ENCODE measurements at places on chromosomes 6 and 20.

- no peak for DNase-seq
Observed at GRCh38 chr6:157710604-157711003, 112.4 kb upstream of the SNX9 start.

GRCh38 chr6:73349311-73349710 lies 4.8 kb downstream of the DPPA5 start:
- no peak for DNase-seq

GRCh38 chr6:2426561-2427340 lies 181.3 kb upstream of the GMDS start:
- no peak for DNase-seq

DNA sequence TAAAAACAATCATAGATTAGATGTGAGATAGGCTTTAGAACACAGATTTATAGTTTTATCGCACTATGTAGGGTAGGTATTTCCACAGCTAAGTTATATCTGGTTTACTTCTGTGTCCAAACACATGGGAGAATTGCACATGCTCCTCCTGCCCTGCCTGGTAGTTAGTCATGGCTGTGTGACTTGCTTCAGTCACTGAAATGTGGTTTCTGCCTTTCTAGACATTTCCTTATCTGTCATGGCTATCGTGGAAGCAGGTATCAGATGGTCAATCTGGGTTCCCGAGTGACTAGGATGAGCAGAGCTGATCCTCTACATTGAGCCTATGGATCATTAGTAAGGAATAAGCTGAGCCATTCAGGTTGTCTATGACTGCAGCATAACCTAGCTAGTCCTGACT lies 117.8 kb upstream of the GMDS start:
- no peak for DNase-seq

DNA sequence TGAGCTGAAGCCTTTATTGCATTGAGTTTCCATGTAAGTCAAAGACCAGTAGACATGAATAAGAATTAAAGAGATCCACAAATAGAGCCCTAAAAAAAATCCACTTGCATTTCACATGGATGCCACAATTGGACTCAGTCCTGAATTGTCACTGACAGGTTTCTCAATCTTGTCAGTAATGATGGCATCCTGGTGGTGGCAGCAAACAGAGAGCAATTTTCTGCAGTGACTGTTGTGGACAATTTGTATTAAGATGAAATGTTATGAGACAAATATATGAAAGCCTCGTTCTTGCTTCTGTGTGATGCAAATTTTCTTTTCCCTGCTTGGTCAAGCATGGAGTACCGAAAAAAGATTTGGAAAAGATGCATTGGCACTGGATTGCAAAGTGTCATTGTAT lies 278.9 kb downstream of the SAMD5 start:
- DNase-seq, result no peak

DNA sequence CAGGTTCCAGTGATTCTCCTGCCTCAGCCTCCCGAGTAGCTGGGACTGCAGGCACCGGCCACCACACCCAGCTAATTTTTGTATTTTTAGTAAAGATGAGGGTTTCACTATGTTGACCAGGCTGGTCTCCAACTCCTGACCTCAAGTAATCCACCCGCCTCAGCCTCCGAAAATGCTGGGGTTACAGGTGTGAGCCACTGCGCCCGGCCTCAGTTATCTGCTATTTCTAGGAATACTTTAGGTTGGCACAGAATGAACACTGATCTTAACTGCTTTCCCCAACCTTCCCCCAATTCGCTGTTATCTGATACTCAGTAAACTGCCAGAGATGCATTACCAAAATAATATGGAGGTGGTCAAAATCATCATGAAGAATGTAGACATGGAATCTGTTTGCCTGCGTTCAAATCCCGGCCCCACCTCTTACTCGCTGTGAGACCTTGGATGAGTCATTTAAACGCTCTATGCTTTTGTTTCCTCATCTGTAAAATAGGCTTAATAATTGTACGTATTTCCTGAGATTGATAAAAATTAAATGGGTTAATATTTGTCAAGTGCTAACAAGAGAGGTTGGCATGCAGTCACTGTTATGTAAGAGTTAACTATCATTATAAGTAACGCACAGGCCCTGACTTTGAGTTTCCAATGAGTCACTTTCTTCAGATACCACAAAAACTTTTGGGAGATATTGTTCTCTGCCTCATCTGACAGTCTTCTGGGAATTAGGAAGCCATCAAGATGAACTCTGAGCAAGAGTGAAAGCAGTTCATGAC lies 44.5 kb upstream of the NCOA3 start:
- no peak for DNase-seq

DNA sequence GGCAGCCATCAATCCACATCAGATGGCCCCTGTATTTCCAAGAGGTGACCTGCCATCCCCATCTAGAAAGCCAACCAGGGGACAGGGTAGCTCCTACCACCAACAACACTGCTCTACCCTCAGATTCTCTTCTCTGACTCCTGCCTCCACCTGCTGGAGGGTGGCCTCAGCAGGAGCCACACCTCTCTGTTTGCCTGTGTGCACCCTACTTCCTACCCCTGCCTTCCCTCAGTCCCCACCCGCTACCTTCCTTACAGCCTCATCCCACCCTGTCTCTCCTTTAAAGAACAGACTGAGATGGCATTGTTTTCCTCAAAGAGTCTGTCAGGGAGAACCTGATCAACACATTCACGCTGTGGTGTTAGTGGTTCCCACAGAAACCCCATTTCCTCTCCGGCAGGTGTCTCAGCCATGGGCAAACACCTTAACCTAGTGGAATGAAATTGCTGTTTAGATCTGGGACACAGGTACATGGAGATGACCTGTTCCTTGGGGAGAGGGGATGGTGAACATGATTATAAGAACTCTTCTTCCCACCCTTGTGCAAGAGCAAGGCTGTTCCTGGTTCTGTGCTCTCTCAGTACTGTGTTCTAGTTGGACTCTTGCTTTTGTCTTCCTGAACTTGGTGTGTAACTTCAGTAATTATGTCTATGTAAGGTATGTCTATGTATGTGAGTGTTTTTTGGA lies 1.8 kb downstream of the ENTPD6 start:
- DNase-seq, result no peak

- DNase-seq, result no peak
Observed at GRCh38 chr6:111171577-111172400, 84.5 kb downstream of the SLC16A10 start.

DNA sequence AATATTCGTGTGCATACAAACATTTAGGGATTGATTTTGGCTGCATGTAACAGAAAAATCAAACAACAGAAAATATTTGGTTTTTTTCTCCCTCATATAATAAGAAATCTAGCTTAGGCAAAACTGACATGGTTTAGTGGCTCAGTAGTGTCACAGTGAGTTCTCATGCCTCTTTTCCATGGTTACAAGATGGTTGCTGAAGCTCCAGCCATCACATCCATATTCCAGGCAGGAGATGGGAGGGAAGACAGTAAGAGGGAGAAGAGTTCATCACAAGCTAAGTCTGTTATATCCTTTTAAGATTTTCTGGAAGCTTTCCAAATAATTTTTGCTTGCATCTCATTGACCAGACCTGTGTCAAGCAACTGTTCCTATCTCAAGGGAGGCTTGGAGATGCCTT lies 267.2 kb upstream of the RNF24 start:
- DNase-seq, result no peak

DNA sequence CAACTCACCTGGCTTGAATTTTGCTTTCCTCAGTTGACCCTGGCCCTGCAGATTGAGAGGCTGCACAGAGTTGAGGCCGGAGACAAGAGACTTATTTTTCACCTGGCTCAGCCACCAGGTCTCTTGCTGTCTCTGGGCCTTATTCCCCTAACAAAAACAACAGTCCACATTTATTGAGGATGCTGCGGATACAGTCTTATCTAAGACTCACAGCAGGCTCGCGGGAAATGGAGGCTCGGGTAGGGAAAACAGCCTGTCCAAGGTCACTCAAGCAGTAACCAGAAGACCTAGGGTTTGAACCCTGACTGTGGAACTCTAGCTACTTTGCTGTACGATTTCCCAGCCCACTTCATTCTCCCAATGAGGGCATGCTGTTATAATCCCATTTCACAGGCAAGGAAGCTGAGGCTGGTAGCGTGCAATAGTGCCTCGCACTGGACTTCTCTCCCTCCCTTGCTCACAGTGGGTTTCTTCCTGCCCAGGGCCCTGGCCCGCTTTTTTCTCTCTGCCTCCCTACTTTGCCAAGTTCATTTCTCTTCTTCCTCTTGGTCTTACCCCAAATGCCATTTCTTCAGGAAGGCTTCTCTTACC lies 57.7 kb downstream of the RBM38 start:
- DNase-seq, result no peak

DNA sequence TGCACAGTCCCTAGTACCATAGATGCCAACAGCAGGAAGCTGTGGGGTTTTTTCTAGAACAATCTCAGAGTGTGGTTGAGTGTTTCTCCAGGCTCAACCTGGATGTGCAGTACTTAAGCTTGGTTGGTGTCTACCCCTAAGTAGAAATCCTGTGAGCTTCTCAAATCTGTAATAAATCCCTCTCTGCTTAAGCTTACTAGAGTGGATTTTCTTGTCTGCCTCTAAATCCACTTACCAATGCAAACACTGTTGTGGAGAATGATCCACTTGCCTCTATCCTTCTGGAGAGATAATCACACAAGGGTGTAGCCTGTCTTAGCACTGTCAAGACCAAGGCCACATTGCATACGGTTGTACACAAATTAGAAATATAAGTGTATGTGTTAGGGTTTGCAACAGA lies 43.3 kb upstream of the CLIC5 start:
- no peak for DNase-seq

- no peak for DNase-seq
Observed at GRCh38 chr6:12152023-12152970, 137.9 kb upstream of the EDN1 start.

- DNase-seq, result no peak
Observed at GRCh38 chr6:75213732-75214131, 7.9 kb upstream of the COL12A1 start.

DNA sequence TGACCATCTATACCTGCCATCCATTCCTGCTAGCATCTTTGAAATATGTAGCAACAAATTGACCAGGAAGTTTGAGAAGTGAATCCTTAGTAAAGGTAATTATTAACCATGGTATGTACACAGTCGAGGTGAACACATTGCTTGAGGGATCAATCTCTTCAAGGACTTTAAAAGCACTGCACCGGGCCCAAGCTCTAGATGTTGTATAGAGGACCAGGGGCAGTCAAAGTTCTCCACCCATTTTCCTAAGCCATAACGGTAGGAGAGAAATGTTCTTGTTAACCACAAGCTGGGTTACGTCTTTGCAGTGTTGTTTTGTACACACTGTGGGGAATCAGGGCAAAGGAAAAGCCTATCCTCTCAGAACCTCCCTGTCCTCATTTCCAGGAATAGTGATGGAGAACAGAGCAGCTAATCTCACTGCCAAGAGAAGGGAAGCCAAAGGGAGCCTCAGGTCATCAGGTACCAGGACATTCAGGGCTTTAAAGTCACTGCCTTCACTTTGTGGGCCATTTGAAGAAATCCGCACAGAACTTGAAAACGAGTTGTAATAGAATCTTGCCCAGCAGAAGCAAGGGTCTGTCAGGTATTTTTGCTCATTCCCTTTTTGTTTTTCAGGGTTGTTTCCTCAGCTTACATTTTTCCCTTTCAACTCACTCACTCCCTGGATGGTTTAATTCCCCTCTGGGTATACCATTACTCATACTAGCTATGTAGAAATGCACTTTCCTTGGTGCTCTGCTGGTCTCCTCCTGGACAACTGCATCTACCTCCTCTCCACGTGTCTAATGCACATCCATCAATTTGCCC lies 5.3 kb upstream of the PM20D2 start:
- DNase-seq, result no peak

- DNase-seq, result no peak
Observed at GRCh38 chr20:20223981-20224380, 143.9 kb upstream of the INSM1 start.

- no peak for DNase-seq
Observed at GRCh38 chr6:151757506-151757955, 50.0 kb upstream of the ESR1 start.

DNA sequence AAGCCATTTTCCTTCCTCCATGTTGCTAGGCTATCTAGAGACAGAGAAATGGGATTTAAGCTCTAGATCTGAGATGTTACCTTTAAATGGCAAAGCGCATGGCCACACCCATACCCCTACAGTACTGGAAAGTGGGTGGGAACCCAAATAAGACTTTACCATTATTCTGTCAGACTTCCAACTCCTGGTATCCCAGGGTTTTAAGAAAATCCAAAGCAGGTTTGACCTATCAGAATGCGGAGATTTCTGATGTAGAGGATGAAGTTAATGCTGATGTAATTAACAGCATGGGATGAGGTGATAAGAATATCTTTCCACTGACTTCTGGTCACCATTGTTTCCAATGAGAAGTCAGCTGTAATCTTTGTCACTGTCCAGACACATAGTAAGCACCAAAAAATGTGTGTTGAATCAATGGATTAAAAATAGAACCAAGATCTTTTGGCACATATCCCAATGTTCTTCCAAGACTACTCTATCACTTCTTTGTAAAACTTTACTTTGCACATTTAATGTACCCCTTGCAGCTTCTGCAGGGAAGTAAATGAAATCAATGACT lies 140.8 kb upstream of the INSM1 start:
- DNase-seq, result no peak

GRCh38 chr6:113486199-113486598 lies 370.9 kb upstream of the MARCKS start:
- DNase-seq, result no peak

DNA sequence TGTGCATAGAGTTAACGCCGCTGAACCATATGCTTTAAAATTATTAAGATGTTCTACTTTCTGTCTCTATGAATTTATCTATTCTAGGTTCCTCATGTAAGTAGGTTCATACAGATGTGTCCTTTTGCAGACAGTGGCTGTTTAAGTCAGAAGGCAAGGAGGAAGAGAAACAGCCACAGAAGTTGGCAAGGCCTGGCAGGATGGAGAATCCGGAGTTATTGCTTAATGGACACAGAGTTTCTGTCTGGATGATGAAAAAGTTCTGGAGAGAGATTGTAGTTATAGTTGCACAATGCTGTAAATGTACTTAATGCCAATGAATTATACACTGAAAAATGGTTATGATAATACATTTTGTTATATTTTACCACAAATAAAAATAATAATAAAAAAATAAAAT lies 283.6 kb upstream of the CNR1 start:
- no peak for DNase-seq

- no peak for DNase-seq
Observed at GRCh38 chr20:49631061-49631716, 63.3 kb upstream of the PTGIS start.

DNA sequence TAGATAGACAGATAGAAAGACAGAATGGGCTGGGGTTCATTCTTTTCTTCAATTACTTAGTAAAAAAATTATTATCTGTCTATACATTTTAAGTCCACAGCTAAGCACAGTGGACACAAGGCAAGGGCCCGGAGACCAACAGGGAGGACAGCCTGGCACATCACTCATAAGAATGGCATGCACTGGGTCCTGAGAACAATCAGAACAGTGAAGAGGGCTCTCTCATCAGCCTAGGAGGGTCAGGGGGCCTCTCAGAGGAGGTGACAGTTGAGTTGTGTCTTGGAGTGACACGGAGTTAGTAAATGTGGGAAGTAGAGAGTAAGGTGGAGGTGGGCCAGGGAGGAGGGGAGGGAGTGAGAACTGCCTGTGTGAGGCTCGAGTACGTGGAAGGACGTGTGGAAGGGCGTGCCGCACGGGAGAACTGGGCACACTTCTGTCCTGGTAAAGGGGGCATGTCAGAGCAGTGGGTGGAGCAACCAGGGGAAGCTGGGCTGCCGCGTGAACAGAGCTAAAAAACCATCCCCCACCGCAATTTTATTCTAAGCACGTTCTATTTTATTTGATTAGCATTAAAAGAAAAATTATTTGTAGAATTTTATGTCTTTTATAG lies 45.1 kb upstream of the DSP start:
- no peak for DNase-seq
